ENCODE measurements at places on chromosomes 1 and 21.

DNA sequence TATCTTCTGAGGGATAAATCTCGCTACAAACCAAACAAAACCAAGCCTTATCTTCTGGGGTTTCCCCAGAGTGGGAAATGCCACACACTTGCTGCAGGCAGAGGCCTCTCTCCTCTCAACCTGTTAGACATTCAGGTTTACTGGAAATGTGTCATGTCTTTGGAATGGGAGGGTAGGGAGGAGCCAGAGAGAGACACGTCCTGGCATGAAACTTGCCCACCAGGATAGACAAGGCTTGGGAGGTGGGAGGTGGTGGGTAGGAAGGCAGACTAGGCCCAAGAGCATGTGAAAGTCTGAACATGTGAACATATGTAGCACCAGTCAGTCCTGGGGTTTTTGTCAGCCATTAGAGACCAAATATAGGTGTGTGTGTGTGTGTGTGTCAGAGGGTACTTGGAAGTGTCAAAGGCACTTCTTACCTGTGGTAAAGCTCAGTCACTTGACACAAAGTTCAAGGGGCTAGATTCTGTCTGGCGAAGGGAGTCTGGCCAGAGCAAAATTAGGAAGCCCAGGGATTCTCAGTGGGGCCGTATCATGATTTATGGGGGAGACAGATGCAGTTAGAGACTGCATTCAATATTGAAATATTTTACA is 32.4 kb upstream of the PIGC start:
- no peak for DNase-seq

DNA sequence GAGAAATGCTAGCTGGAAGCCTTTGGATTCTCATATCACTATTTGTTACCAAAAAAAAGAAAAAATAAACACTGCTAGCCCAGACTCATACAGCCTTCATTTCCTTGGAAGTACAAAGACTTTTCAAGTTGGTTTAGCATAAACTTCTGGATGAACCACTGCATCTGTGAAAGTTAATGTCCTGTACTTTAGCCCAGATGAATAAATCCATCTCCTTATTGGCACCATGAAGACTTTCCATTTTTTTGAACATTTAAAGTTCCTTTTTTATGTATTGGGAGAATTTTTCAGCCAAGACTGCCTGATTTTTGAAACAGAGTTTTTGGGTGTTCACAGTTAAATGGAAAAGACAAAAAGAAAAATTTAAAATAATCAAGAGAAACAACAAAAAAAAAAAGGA is 184.0 kb upstream of the C1orf87 start:
- DNase-seq, result no peak

- no peak for DNase-seq
Measured at GRCh38 chr1:111598544-111598943, 21.0 kb upstream of the RAP1A start.

DNA sequence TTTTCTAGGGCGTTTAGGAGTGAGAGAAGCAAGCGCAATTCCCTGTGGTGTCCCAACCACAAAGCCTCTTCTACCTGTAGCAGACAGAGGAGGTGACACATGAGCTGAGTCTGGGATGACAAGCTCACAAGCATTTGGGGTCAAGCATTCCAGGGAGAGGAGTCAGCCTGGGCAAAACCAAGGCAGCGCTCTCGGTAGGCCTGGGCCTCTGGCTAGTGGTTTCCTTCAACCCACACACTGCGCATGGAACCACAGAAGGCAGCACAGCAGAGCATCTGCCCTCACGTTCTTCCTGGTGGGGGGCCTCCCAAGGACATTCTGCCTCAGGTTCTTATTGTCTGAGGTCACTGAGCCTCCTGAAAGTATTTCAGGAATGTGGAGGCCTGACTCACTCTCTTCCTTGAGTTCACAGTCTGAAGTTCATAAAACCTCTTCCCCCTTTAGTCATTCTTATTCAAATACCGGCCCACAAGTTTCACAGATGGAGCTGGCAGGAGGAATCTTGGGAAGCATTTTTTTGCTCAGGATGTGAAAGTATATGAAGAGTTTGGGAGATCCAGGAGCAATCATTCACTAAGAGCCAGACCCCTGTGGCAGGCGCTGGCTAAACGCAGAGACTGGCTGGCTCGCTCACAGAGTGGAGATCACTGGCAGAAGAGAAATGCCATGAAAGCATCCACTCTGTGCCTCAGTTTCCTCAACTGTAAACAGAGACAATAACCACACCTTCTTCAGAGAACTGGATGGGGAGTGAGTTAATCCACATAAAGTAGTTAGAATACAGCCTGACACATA is 26.8 kb downstream of the CCN1 start:
- no peak for DNase-seq

GRCh38 chr1:232621050-232621449 is 8.9 kb downstream of the SIPA1L2 start:
- DNase-seq, result no peak

GRCh38 chr1:1304331-1305299 is 3.1 kb downstream of the ACAP3 start:
- DNase-seq, result peak; percentile 74
